Esophagus mucosa (tissue), 1 donor: ENCODE measurements at places on chromosomes 11 and 22.

DNA sequence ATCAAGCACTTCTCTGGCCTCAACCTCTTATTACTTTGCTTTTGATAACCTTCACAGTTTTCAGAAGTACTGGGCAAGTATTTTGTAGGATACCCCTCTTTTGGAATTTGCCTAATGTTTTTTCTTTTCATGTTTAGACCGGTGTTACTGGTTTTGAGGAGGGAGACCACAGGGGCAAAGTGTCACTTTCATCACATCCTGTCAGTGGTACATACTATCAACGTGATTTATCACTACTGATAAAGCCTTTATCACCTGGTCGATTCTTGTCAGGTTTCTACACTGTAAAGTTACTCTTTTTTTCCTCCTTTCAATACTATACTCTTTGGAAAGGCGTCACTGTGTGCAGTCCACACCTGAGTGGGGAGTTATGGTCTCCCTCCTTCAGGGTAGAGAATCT is 26.7 kb downstream of the QSER1 start:
- no peak for ATAC-seq

GRCh38 chr11:124123622-124124021 is 8.4 kb downstream of the VWA5A start:
- no peak for ATAC-seq

GRCh38 chr11:19849947-19850593 is 137.4 kb downstream of the NAV2 start:
- ATAC-seq = no peak

DNA sequence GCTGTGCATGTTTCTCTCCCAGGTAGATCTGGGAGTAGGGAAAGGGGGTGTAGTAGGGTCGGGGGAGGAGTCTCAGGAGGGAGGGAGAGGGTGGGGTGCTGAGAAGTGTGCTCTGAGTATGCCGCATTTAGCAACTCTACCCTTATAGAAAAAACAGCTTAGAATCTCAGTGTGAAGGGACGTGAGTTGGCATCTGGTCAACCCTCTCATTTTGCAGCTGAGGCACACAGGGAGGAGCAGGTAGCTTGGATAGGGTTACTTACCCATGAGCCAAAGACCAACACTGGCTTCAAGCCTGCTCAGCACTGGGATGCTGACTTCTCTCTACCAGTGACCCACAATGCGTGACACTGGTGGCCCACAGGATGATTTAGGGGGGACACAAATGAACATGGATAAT is 95.9 kb downstream of the FBXO7 start:
- no peak for ATAC-seq

GRCh38 chr11:3949125-3949524 is 93.7 kb downstream of the STIM1 start:
- ATAC-seq = no peak

GRCh38 chr11:100930185-100930778 is 199.3 kb downstream of the PGR start:
- ATAC-seq = no peak

DNA sequence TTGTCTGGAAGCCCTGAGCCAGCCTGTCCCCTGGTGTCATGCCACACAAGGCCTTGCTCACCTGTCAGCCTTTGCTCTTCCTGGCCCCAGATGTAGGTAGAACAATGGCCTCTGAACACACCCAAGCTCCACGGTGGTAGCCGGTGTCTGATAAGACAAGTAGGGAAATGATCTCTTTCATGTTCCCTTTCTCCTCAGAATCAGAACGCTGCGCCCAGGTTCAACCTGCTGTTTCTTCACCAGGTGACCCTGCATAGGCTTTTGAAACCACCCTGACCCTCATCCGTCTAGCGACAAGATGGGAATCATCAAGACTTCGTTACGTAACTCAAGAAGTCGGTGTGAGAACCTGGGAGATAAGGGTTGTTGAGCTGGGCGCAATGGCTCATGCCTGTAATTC is 28.7 kb upstream of the YWHAH start:
- ATAC-seq = no peak

- peak; percentile 86 for ATAC-seq
These were observed 64.8 kb downstream of the UBASH3B start for GRCh38 chr11:122720107-122720881.

GRCh38 chr11:32920570-32920969 is 28.0 kb downstream of the QSER1 start:
- ATAC-seq = no peak

- peak; percentile 5 for ATAC-seq
These were observed 68.3 kb upstream of the CRYBB3 start for GRCh38 chr22:25131198-25131887.

- no peak for ATAC-seq
These were observed 9.7 kb upstream of the RNF141 start for GRCh38 chr11:10550503-10551289.

DNA sequence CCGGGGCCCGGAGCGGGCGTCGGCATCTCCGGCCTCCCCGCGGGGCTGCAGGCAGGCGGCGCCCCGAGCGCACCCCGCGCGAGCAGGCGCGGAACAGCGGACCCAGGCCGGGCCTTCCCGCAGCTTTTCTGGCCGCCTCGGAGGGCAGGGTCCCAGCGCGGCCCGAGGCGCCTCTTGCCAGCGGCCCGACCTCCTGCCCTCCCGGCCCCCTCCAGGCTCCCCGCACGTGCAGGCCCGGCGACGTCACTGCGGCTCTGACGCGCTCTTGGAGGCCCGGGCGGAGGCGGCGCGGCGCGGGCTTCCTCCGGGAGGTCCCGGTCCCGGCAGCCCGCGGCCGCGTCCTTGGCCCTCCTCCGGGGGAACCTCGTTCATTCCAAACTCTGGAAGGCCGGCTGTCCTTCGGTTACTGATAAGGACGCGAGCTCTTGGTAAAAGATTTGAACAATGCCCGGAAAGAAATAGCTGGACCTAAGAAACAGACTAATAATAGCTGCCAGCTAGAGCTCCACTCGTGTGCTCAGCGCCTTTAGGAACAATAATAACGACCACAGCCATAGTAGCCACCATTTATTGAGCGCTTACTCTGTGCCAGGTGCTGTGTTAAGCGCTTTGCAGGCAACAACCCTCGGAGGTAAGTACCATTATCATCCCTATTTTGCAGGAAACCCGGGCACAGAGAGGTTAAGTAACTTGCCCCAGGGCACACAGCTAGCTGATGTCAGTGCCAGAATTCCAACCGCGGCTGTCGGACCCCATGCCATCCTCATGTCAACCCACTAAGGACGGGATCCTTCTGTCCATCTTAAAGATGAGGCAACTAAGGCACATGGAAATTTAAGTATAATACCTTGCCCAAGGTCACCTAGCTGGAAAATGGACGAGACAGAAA is 39.1 kb upstream of the CREB3L1 start:
- ATAC-seq = peak; percentile 37

GRCh38 chr11:32382339-32383049 is 52.8 kb downstream of the WT1 start:
- ATAC-seq = no peak

- ATAC-seq = peak; percentile 46
These were observed 711 bp downstream of the FDX1 start for GRCh38 chr11:110430267-110431050.

- ATAC-seq = no peak
These were observed 37.1 kb upstream of the AKIP1 start for GRCh38 chr11:8873741-8874405.

GRCh38 chr11:70111269-70112016 is 33.3 kb downstream of the ANO1 start:
- ATAC-seq = no peak

DNA sequence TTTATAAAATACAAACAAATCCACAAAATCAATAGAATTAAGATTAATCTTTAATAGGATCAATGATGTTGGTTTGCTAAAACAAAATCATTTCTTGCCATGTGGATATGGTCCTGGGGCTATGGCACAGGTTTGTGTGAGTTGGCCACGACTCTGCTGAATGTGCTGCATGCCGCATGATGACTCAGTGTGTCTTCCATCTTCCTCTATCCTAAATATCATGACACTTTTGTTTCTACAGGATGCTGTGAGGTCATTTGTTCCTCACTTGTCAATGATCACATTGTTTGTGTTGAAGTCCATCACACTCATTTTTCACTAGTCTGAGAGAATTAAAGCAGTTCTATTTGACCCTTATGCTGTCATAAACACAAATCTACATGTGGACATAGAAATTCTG is 167.2 kb upstream of the ZBED5 start:
- ATAC-seq = no peak
